ENCODE measurements at places on chromosomes 2 and 18. TPM values are rescaled to one million over a fixed set of nuclear protein-coding genes. Genes with fewer than 3 reads are reported as not detected.

ATIC gene
- 54.8 TPM for polyA plus RNA-seq

ALLC gene
- not detected for polyA plus RNA-seq

DOK6 gene
- 0.31 TPM for polyA plus RNA-seq

IL37 gene
- 1.3 TPM for polyA plus RNA-seq

RELCH gene
- 6.6 TPM for polyA plus RNA-seq

PARD3B gene
- 6.6 TPM for polyA plus RNA-seq

ANKRD30B gene
- not detected for polyA plus RNA-seq

DNA sequence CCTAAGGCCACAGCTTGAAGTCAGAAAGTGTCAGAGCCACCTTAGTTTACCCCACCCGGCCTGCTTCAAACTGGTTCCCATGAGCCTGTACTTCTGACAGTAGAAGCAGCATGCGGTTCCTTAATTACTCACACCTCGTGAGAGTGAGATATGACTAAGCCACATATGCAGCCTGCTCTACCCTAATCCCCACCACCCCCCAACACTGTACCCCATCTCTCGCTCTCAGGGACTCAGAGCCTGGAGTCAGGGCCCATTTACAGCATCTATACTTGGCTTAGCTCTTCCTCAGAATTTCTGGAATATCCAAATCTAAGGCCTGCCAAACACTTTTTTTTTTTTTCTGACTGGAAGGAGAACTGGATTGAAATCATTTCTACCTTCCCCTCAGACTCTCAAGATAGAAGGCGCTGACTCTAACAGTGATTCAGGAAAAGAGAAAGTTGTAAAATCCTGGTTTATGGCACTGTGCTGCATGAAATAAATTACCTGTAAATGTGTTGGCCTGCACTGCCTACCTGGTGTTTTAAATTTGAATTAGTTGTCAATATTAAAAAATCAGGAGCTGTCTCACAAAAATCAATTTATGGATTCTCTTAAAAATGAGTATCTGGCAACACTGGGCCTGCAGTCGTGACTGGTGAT lies 360.0 kb downstream of the RND3 start:
- DNase-seq: no peak
- H3K4me3 ChIP-seq: no peak overlapping the region
- no peaks in the 10 kb centered on the region for H3K36me3 ChIP-seq
- no peaks in the 10 kb centered on the region for H3K27me3 ChIP-seq
- no peaks in the 10 kb centered on the region for H3K4me1 ChIP-seq

- no peaks in the 10 kb centered on the region for H3K36me3 ChIP-seq
- no peaks in the 10 kb centered on the region for H3K27me3 ChIP-seq
- no peak for DNase-seq
Measured at GRCh38 chr2:55152475-55153412, 79.3 kb downstream of the CLHC1 start.

GRCh38 chr18:42513441-42513840 lies 558.4 kb downstream of the PIK3C3 start:
- H3K36me3 ChIP-seq: no peaks in the 10 kb centered on the region
- H3K27me3 ChIP-seq: no peaks in the 10 kb centered on the region
- H3K27ac ChIP-seq: no peak overlapping the region
- H3K4me3 ChIP-seq: no peak overlapping the region

- H3K36me3 ChIP-seq: peaks cover 6% of the 10 kb centered on the region
- H3K4me1 ChIP-seq: no peaks in the 10 kb centered on the region
- H3K27me3 ChIP-seq: no peaks in the 10 kb centered on the region
- no peak overlapping the region for H3K4me3 ChIP-seq
- DNase-seq: peak; percentile 69
- H3K27ac ChIP-seq: no peak overlapping the region
Measured at GRCh38 chr2:46082531-46083485, 214.4 kb upstream of the EPAS1 start.

GRCh38 chr2:175402571-175402970 lies 221.1 kb upstream of the ATP5MC3 start:
- DNase-seq: no peak
- H3K36me3 ChIP-seq: no peaks in the 10 kb centered on the region
- H3K4me3 ChIP-seq: no peak overlapping the region

DNA sequence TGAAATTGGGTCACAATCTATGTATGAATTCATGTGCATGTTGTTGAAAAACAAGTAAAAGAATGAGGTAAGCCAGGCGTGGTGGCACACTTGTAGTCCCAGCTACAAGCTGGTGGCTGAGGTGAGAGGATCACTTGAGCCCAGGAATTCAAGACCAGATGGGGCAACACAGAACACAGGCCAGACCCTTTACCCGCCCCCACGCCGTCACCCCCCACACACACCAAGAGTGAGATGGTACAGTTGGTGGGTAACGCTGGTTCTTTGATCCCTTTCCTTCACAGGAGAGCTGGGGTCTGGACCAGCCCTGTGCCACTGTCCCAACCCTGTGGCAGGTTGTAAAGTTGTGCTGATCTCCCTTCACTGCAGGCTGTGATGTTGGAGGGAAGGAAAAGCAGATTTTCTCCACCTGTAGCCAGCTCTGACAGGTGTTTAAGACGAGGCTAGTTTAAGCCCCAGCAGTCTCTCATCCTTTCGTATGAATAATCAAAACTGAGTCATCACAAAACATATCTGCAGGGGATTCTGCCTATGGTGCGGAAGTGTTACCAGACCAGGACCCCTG lies 13.6 kb downstream of the B3GNT2 start:
- H3K27me3 ChIP-seq: no peaks in the 10 kb centered on the region
- H3K36me3 ChIP-seq: no peaks in the 10 kb centered on the region
- H3K27ac ChIP-seq: no peak overlapping the region
- DNase-seq: no peak
- no peak overlapping the region for H3K4me3 ChIP-seq

- H3K27ac ChIP-seq: no peak overlapping the region
- H3K27me3 ChIP-seq: no peaks in the 10 kb centered on the region
- no peaks in the 10 kb centered on the region for H3K36me3 ChIP-seq
- DNase-seq: no peak
- no peak overlapping the region for H3K4me3 ChIP-seq
- H3K4me1 ChIP-seq: no peaks in the 10 kb centered on the region
Measured at GRCh38 chr2:162928356-162928755, 89.8 kb upstream of the KCNH7 start.

DNA sequence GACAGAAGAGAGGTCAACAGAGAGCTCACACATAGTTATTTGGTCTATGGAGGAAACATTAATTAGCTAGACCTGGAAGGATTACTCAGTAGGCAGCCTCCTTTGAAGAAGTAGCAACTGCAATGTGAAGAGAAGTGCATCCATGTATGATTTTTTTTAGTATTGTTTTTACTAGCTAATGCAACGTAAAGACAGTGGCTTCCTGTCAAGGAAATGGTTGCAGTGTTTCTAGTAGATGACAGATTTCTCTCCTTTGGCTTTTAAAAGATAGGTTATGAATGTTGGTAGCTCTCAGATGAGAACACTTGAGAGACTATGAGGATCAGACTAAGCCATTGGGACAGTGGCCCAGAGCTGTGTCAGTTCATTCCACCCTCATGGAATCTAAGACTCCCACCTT lies 175.8 kb downstream of the AGPS start:
- no peak overlapping the region for H3K27ac ChIP-seq
- no peaks in the 10 kb centered on the region for H3K27me3 ChIP-seq
- peaks cover 22% of the 10 kb centered on the region for H3K4me1 ChIP-seq
- DNase-seq: no peak
- H3K4me3 ChIP-seq: no peak overlapping the region

DNA sequence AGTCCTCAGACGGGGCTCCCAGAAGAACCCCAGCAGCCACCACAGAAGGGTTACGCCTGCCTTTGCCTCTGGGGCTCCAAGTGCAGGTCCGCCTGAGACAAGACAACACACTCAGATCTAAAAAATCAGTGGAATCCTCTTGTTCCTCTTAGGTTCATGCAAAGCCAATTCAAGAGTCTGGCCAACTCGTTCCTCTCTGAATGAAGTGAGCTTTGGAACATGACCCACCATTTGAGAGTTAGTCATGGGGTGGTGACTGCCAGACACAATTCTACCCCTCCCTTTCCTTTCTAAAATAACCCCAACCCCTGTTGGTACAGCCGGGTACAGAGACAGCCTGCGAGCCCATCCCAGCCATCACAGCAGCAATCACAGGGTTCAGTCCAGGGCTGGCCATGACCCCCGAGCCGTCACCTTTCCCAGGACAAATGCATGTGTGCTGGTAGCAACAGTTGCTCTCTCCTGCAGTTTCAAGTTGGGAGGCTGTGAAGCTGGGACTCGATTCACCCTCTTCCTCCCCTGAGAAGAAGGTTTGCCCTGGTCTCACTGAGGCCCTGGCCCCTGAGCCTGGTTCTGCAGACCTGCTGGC lies 183.1 kb upstream of the SH3BP4 start:
- no peak overlapping the region for H3K27ac ChIP-seq
- no peak overlapping the region for H3K4me3 ChIP-seq
- no peak for DNase-seq
- H3K27me3 ChIP-seq: no peaks in the 10 kb centered on the region
- H3K4me1 ChIP-seq: no peaks in the 10 kb centered on the region

DNA sequence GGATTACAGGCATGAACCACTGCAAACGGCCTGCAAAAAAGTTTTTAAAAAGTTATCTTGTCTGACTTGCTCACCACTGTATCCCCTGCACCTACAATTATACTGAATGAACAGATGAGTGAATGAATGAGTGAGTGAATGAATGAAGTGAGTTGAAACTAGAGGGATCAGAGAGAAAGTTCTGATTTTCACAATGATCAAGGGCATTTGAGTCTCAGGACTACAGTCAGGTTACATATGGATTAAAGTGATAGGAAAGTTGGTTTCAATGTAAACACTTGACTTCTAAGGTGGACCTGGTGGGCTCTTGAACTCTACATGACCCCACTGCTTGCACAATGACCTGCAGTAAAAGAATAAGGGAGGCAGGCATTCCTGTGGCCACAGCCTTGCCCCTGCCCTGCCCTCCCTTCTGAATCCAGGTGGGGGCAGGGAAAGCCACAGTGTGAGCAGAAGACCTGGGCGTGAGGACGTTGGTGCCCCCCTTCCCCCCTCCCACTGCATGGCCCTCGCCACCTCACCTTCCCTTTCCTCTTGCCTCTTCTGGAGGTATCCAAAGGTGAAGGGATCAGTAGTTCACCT lies 10.7 kb downstream of the C2orf80 start:
- no peaks in the 10 kb centered on the region for H3K36me3 ChIP-seq
- H3K27me3 ChIP-seq: no peaks in the 10 kb centered on the region
- H3K27ac ChIP-seq: no peak overlapping the region
- DNase-seq: no peak
- no peak overlapping the region for H3K4me3 ChIP-seq
- no peaks in the 10 kb centered on the region for H3K4me1 ChIP-seq

GRCh38 chr2:152183401-152184073 lies 8.0 kb upstream of the STAM2 start:
- no peak overlapping the region for H3K27ac ChIP-seq
- DNase-seq: no peak
- no peaks in the 10 kb centered on the region for H3K4me1 ChIP-seq
- no peak overlapping the region for H3K4me3 ChIP-seq

DNA sequence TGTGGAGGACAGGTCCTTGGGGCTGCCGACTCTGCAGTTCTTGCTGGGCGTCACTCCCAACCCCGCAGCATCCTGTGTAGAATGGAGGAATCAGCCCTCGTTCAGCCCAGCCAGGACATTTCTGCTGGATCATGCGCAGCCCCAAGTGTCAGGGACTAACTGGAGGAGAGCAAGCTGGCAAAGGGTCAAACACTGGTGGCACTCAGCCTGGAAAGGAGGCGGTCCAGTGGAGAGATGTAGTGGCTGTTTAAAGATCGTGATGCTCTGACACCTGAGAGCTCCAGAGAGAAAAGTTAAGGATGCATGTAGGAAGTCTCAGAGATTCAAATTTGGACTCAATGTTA lies 63.6 kb upstream of the SH3RF3 start:
- no peak overlapping the region for H3K27ac ChIP-seq
- H3K27me3 ChIP-seq: no peaks in the 10 kb centered on the region
- no peaks in the 10 kb centered on the region for H3K4me1 ChIP-seq
- no peak for DNase-seq
- H3K36me3 ChIP-seq: no peaks in the 10 kb centered on the region

- no peaks in the 10 kb centered on the region for H3K4me1 ChIP-seq
- H3K27ac ChIP-seq: peak overlapping the region; percentile 52
- no peaks in the 10 kb centered on the region for H3K36me3 ChIP-seq
- peak overlapping the region; percentile 50 for H3K4me3 ChIP-seq
- H3K27me3 ChIP-seq: peaks cover 35% of the 10 kb centered on the region
Measured at GRCh38 chr18:5895876-5896740, 786 bp upstream of the TMEM200C start.

DNA sequence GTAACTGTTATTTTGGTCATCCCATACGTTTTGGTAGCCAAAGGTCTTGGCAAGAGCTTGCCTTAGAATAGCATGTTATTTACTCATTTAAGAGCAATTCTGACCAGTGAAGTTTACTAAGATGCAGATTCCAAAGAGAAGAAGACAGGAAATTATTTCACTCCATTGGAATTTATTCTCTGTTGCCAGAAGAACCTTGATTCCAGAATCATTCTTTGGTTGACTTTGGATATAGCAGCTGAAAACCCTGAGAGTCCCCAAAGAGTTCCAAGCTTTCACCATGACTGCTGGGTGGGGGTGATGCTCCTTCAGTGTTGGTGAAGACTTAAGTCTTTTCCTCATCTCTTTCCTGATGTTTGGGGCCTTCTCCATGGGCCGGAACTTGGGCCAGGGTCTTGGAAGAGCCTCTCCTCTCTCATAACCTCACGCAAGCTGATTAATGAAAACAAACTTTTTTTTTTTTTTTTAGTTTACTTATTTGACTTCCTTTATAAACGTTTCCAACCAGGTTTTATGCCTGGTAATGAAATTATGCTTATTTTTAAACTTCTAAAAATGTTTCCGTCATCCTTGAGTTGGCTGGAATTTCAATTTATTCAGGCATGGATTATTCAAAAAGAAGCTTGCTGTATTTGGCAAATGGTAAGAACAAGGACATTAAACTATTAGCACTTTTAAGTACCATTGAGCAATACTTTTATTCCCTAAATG lies 192.0 kb downstream of the MTX2 start:
- H3K4me3 ChIP-seq: no peak overlapping the region
- H3K36me3 ChIP-seq: no peaks in the 10 kb centered on the region
- H3K4me1 ChIP-seq: no peaks in the 10 kb centered on the region
- peak; percentile 67 for DNase-seq
- H3K27ac ChIP-seq: peak overlapping the region; percentile 18
